Smooth muscle cell of the brain vasculature (primary cell): ENCODE measurements at places on chromosomes 7 and 10.

DNA sequence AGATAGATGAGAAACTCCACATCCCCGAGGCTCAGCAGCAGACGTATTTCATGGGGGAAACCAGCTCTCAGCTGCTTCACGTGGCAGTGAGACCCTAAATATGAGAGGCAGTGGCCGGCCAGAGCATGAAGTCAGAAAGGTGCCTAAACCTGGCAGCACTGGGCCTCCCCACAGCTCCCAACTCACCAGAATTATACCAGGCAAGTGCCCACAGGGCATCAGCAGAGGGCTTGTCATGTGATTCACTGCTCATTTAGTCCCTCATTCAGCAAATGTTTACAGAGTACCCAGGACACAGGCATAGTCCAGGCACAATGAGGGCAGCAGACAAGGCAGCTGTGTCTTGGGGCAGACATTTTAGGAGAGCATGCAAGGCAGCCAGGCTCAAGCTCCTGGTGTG lies 212.6 kb downstream of the PTPRN2 start:
- DNase-seq = no peak

- no peak for DNase-seq
These were observed 565.5 kb downstream of the PARD3 start for GRCh38 chr10:34249634-34250033.

- DNase-seq = no peak
These were observed 629.6 kb upstream of the DPP6 start for GRCh38 chr7:153422291-153423209.

GRCh38 chr10:21314111-21314626 lies 211.3 kb downstream of the SKIDA1 start:
- no peak for DNase-seq

GRCh38 chr10:61882621-61883370 lies 18.7 kb upstream of the ARID5B start:
- DNase-seq = no peak

GRCh38 chr10:124280916-124281315 lies 137.8 kb downstream of the OAT start:
- no peak for DNase-seq

GRCh38 chr7:83130191-83130590 lies 32.5 kb downstream of the PCLO start:
- no peak for DNase-seq

DNA sequence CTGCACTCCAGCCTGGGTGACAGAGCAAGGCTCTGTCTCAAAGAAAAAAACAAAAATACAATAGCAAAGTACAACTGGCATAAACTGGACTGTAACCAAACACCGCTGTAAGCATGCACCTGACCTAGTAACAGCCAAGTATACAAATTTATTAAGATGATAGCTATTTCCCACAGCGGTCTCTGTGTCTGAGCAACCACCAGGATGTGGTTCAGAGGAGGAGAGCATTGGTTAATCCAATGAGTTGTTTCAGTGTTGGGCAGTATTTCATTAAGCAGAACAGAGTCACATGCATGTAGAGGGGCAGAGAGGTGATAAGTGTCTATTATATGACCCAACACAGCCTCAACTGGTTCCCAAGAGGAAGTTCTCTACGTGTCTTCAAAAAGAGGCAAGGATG lies 4.0 kb downstream of the SLC16A12 start:
- DNase-seq = no peak

DNA sequence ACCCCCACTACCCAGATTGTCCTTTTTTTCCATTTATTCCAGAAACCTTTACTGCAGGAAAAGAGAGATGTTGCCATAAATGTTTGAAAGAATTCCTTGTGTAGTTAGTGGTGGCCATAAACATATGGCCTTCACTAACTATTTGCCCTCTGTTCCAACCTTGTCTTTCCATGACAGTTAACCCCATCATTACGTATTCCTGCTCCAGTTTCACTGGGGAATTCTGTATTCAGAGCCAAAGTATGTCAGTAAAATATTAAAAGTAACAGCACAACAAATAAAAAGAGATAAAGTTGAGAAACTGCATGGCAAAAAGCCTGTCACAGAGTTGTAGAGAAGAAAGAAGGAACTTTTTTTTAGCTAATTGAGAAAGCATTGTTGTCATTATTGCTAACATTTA lies 261.3 kb downstream of the BICC1 start:
- DNase-seq = no peak

DNA sequence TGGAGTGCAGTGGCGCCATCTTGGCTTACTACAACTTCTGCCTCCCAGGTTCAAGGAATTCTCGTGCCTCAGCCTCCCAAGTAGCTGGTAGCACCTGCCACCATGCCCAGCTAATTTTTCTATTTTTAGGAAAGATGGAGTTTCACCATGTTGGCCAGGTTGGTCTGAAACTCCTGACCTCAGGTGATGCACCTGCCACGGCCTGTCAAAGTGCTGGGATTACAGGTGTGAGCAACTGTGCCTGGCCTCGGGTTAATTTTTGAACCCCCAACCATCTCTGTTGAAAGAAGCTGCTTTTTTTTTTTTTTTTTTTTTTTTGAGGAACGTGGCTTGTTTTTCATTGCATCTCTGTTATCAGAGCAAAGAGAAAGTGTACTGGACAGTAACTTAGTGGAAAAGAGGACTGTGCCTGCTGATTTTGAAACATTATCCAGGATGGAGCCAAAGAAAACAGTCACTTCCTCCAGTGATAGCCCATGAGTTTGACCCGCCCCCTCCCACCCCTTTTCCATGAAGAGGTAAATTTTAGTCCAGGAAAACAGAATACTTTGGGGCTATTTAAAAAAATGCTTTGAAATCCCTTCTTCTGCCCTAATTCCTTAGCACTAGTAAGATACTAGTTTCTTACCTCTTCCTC lies 38.3 kb downstream of the WBP1L start:
- no peak for DNase-seq

GRCh38 chr10:50416881-50417280 lies 165.6 kb upstream of the ASAH2 start:
- DNase-seq = no peak

DNA sequence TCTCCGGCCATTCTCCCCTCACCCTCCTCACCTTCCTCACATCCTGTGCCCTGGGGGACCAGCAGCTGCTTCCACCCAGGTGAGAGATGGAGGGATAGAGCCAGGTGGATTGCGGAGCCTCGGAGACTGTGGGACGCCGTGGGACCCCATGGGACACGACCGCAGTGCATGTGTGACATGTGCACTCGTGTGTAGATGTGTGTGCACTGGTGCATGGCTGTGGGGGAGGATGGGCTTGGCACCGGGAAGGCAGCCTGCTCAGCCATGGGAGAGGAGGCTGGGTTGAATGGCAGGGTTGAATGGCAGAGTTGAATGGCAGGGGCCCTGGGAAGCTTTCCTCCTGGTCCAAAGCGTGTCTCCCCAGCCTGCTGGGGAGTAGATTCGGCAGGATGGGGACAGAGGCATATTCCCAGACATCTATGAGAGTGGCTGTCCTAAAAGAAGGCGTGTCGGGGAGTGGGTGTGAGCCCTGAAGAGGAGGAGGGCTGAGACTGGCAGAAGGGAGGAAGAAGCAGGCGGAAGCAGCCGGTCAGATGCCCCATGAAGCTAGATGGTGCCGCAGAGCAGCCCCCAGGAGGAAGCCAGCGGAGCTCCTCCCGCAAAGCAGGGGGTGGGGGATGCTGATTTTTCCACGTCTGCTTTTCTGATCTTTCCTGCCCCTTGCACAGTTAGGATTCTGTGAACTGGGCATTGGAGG lies 815 bp downstream of the GIMAP8 start:
- DNase-seq = no peak

- no peak for DNase-seq
These were observed 20.9 kb downstream of the SLC25A13 start for GRCh38 chr7:96300986-96301385.

- no peak for DNase-seq
These were observed 99.3 kb upstream of the NFE2L3 start for GRCh38 chr7:26052706-26053105.

GRCh38 chr7:156865493-156865892 lies 27.5 kb downstream of the LMBR1 start:
- no peak for DNase-seq

DNA sequence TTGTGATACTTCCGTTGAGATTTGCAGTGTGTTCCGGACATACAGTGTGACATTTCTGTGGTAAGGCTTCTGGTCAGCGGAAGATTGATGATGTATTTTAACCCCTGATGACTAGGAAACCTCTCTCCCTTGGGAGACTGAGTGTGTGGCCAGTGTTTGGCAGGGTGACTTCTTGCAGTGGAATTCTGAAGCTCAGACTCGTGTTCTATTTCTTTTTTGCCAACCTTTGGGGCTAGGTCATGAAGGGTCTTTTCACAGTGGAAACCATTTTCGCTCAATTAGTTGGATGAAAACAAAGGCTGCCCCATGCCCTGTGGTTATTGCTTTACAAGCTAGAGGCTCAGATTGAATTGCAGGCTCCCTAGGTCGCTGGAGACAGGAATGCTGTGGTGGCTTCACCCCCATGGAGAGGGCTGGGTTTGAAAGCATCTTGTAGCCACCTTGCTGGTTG lies 288.9 kb downstream of the BBS9 start:
- DNase-seq = peak; percentile 24

GRCh38 chr7:82051601-82052000 lies 281.8 kb upstream of the HGF start:
- DNase-seq = no peak

DNA sequence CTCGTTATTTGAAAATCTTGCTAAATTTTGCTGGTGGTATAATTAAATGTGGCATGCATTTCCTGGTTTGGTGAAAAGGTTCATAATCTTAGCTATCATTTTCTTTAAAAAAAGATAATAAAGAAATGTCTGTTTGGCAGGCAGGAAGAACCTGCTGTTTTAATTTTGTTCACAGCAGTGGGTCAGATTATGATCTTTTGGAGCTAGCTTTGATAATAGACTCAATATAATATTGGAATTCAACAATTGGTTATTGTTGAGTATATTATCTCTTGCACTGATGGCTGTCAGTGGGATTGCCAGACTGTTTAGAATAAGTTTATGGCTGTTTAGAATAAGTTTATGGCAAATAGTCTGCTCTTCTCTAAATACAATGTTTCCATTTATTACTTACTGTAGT lies 35.1 kb downstream of the MXI1 start:
- no peak for DNase-seq

GRCh38 chr7:24572997-24573553 lies at the start of gene PALS2:
Gene PALS2, plus strand, starts transcription at chr7:24573452. Its CDS starts 50,216 bp downstream, at chr7:24623668.
- no peak for DNase-seq

- no peak for DNase-seq
These were observed 51.3 kb downstream of the NEURL1 start for GRCh38 chr10:103544657-103545310.

- DNase-seq = no peak
These were observed 3.8 kb downstream of the STMP1 start for GRCh38 chr7:135666156-135666555.

DNA sequence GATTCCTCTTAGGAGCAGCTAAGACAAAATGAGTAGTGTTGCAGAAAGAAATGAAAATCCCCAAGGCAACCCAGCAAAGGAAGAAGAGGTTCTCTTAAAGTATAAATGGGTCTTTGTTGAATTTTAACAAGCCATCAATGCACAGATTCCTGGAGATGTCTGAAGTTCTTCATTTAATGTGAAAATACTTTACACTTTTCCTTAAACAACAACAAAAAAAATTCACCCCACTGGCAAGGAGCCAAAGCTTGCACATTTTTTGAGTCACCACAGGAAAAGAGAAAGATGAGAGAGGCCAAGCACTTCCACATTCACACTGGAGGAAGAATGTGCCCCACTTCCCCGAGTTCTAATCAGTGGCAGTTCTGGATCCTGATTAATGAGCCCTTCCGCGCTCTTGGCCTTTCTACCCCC lies 286.4 kb upstream of the MEOX2 start:
- no peak for DNase-seq

- DNase-seq = peak; percentile 32
These were observed 60.9 kb downstream of the ARMC3 start for GRCh38 chr10:22988581-22989360.

GRCh38 chr7:121541457-121541856 lies 145.3 kb upstream of the FAM3C start:
- DNase-seq = no peak

DNA sequence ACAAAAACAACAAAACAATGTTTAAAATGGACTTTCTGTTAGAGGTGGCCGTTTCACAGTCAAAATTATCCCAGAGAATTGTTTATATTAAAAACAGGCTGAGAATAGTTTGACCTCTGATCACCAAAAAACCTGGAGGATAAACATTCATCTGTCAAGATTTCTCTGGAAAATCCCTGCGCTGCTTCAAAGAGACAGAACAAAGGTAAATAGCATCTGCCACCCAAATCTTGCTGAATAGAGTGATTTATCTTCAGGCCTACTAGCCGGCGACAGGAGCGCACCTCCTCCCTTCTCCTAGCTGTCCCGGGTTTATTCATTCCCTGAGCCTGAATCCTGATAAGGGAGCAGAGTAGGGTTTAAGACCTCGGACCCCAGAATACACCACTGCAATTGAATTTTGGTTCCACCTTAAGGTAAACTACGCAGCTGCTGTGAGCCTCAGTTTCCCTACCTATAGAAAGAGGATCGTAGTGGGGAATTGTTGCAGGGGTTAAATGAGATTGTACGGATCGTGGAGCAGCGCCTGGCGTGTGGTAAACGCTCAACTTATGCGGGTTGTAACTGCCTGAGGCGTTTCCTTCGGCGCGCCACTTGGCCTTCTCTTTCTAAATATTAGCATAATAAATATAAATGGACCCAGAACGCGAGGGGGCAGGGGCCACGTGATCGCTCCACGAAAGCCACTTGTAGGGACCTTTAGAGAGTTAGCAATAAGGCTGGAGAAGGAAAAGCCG lies 498 bp upstream of the ST7 start:
- DNase-seq = no peak

GRCh38 chr10:103765981-103766380 lies 89.4 kb downstream of the SH3PXD2A start:
- no peak for DNase-seq

DNA sequence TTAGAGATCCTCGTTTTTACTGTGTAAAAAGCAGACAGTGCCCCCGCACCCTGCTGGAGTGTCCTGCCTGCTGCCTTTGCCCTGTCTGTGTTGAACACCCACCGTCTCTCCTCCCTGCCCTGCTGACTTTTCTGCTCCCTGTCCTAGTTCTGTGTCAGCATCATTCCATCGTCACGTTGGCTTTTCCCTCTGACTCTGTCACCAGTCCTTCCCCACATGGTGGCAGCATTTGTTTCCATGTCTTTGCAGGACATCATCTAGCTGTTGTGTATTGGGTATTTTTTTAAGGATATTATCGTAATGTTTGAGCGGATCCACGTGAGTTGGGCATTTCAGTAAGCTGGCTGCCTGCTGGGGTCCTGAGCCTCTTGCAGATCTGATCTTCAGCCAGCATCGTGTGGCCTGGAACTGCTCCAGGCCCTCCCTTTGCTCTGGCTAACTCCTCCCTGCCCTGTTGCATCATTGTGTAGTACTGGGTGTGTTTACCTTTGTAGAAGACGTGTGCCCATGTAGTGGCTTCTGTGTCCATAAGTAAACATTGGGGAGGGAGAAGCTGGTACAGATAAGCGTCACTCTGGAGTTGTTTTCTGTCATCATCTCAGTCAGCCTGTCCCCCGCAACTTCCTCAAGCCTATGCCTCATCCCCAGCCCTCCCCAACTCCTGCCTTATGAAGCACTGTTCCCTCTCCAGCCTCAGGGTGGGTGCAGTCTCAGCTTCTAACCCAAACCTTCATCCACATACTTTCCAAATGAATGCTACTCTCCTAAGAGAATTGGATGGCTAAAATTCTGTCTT lies 44.3 kb downstream of the TRRAP start:
- peak; percentile 82 for DNase-seq

GRCh38 chr7:86574006-86574405 lies 69.7 kb upstream of the GRM3 start:
- no peak for DNase-seq
